ENCODE measurements at places on chromosomes 5 and 9. TPM values are rescaled to one million over a fixed set of nuclear protein-coding genes. Genes with fewer than 3 reads are reported as not detected.

The CDH18 gene
- total RNA-seq, result 0.06 TPM

- DNase-seq, result no peak
Observed at GRCh38 chr5:111535879-111536549, 23.7 kb upstream of the STARD4 start.

DNA sequence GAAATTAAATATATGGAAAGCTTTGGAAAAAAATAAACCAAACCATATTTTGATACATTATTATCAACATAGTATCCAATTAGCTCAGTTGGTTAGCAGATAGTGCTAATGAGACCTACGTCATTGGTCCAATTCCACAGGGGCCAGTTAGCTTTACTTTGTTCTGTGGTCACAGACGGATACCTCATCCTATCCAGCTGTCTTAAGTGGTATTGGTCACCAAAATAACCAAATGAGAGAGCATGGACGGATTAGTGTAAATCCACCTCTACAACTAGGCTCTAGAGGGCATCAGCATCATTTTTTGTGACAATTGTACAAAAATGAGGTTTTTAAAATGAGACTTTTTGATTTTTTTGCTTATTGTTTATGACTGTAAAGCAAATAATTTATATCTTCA lies 364.2 kb downstream of the KIAA0825 start:
- peak; percentile 66 for DNase-seq

GRCh38 chr9:125486152-125486508 lies 220.9 kb downstream of the MAPKAP1 start:
- peak; percentile 80 for DNase-seq

DNA sequence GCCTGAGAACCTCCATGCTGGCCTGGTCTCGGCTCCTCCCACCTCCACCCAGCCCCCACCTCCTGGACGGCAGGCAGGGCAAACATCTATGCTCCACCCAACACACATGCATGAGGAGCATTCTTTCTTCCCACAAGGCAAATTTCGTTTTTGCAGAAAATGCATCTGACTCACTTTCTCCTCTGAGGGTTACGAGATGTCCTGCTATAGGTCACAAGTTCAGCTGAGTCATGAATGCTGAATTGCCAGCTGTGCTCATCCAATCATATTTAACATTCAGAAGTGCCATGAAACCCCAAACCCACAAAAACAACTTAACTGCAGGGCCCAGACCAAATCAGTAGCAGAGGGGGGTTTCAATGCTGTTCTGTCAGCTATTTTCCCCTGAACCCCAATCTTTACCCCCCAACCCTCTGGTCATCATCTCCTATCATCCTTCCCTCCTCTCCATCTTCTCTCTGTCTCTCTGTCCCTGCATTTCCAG lies 39.0 kb upstream of the OSMR start:
- peak; percentile 99 for DNase-seq

Data from LHCN-M2 (cell line).